GM18507 (cell line): ENCODE measurements at places on chromosomes 5 and 9.

GRCh38 chr9:91120200-91120599, 241.5 kb downstream of the AUH start:
- DNase-seq, result no peak

- DNase-seq, result no peak
These were observed 11.2 kb downstream of the LRRC26 start for GRCh38 chr9:137158625-137159024.

DNA sequence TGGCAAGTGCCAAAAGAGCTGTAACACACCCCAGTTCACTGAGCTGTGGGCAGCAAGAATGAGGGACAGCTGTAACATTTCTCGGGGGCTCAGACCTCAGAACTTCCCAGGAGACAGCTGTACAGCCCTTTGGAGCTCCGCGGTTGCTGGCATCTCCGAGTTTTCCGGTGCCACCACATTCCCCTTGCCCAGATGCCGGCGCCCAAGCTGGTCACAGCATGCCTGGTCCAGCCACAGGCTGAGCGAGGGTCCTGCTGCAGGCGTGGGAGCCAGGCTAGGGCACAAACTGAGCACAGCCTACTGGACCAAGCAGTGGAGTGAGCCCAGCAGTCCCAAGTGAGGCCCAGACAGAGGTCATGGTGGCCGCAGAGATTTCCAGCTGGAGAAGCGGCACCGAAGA, 797.7 kb upstream of the EDIL3 start:
- DNase-seq, result no peak

DNA sequence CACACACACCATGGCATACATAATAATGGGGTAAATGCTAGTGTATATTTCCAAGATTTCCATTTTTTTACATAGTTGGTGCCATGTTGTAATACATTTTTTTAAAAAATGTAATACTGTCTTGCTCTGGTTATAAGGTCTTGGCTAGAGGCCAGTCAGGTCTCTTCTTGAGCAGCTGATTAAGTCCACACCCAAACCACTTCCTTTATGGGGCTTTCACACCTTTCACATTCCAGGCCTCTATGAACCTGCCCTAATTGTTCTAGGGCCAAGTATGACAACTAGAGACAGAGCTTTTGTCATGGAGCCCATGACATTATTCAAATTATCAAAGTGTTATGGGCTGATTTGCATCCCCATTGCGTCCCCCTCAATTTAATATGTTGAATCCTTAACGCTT, 495.6 kb upstream of the CTNND2 start:
- DNase-seq, result no peak

GRCh38 chr9:81564632-81565031, 124.7 kb downstream of the TLE1 start:
- no peak for DNase-seq
